Putamen (tissue), 1 donor: ENCODE measurements at places on chromosomes 1 and 21.
A peak's percentile ranks its signal among the peaks of the same experiment; 100 is the strongest.

GRCh38 chr1:87202922-87203655, 125.6 kb upstream of the LMO4 start:
- no peak for DNase-seq

GRCh38 chr1:8629241-8630091, 188.0 kb downstream of the RERE start:
- DNase-seq, result peak; percentile 60

GRCh38 chr1:32998064-32998463, 33.5 kb upstream of the RNF19B start:
- no peak for DNase-seq

DNA sequence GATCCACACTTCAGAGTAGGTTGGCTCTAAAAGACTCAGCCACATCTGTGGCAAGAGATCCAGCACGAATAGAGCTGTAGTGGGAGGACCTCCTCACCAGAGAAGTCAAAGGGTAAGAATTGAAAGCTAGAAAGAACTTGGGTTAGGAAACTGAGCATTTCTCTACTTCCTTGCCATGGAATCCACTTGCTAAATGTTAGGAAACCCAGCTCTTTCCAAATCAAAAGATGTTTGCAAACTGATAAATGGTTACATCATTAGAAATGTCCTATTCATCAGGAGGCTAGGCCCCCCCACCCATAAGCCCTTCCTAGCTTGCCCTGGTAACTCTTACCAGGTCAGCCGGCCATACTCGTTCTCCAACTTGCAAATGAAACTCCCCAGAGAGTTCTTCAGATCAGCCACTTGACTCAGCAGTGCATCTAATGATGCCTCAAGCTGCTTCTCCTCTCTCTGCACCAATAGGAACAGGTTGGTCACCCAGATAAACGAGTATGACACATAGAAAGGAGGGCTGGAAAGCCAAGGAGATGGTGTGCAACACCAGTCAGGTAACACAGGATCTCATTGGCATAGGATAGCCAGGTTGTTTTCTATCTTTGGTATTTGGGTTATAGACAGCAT, 1.5 kb downstream of the MED8 start:
- DNase-seq, result no peak

DNA sequence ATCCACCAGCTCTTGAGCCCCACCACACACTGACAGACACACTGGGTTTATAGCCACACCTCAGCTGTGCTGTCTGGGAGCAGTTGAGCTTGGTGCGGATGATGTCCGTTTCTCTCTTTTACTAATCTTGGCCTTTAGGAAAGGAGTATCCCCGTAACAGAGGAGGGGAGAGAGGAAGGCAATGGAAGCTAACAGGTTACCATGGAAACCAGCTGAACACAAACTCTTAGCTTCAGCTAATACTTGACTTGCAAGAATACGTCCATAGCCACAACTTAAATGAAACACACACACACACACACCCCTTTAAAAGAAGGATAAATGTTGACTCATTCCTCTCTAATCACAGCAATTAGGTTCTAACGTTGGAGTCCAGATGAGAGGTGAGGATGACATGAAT, 28.0 kb upstream of the LRRN2 start:
- no peak for DNase-seq

- no peak for DNase-seq
Observed at GRCh38 chr1:12433323-12434053, 184.5 kb downstream of the DHRS3 start.

GRCh38 chr1:150650193-150650592, 20.8 kb upstream of the ENSA start:
- no peak for DNase-seq

DNA sequence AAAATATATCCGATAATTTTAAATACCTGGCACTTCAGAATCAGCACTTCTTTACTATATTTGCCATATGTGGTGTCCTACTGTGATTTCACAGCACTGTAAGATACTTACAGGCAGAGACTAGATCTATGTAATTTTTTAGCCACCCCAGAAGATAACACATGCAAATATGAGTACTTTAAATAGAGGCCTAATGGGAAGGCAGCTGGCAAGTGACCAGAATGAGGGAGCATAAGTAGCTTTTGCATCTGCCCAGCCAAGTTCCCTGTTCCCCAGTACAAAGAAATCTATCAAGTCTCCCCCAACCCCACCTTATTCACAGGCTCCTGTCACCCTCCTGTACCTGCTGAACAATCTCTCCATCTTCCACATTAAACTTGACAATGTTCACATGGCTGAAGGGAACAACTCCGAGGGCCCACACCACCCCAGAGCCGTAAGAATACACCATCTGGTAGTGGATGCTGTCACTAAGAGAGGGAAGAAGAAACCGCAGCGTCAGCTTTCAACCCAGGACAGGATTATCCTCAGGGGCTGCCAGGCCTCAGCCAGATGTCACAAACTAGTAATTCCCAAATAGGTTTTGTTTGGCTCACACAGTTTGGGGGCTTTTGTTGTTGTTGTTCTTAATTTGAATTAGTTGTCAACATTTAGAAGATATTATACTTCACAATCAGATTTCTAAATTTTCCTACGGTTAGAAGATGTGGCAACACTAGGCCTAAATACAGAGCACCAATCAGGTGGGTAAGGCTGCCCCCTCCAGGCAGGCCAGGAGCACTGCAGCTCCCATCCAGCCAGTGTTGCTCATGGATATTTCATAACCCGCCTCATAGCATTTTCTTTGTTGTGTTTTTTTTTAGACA, 10.4 kb downstream of the EMC1 start:
- DNase-seq, result peak; percentile 44

- no peak for DNase-seq
Observed at GRCh38 chr1:41217441-41217840, 24.7 kb downstream of the SCMH1 start.

DNA sequence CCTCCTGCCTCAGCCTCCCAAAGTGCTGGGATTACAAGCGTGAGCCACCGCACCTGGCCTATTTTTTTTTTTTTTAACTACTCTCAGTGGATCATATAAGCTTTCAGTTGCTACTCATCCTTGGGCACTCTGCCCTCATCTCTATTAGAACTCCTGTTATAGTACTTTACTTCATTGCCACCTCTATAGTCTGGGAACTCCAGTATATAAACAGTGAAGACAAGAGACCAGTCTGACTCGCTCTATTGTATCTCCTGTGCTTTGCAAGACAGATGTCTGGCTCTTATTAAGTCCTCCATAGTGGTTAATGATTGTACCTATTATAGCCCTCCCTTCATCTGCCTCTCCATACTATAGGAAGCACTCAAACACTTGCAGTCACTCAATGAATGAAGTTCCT, 15.1 kb downstream of the KHDRBS1 start:
- DNase-seq, result no peak

DNA sequence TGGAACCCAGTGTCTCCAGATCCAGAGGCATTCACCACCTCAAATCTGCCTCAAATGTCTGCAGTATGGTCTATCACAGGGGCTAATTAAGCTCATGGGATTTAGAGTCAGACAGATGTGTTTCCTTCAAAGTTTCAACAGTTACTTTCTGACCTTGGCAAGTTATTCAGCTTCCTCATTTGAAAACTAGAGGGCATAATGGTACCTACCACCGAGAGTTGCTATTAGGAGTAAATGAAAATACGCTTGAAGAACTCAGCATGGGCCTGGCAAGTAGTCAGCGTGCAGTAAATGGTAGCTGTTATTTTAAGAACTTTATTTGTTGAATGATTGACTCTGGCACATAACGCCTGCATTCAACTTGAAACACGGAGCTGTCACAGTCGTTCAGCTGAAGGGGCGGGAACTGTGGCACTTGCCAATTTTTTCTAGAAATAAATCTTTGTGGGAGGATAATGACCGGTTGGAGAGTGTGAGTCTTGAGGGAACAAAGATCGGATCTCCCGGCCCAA, 1.2 kb upstream of the CAP1 start:
- DNase-seq, result peak; percentile 74

GRCh38 chr1:27601771-27602461, 2.0 kb downstream of the AHDC1 start:
- no peak for DNase-seq

GRCh38 chr1:245133995-245134715, 20.6 kb upstream of the KIF26B start:
- no peak for DNase-seq

DNA sequence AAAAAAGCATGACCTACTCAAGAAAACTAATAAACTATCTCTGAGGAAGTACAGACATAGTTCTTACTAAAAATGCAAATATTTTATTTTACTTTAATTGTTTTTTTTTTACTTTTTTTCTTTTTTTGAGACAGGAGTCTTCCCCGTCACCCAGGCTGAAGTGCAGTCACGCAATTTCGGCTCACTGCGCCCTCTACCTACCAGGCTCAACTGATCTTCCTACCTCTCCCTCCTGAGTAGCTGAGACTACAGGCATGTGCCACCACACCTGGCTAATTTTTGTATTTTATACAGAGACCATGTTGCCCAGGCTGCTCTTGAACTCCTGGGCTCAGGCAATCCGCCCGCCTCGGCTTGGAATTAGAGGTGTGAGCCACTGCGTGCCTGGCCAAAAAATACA, 1263.1 kb downstream of the KCNT2 start:
- DNase-seq, result no peak

DNA sequence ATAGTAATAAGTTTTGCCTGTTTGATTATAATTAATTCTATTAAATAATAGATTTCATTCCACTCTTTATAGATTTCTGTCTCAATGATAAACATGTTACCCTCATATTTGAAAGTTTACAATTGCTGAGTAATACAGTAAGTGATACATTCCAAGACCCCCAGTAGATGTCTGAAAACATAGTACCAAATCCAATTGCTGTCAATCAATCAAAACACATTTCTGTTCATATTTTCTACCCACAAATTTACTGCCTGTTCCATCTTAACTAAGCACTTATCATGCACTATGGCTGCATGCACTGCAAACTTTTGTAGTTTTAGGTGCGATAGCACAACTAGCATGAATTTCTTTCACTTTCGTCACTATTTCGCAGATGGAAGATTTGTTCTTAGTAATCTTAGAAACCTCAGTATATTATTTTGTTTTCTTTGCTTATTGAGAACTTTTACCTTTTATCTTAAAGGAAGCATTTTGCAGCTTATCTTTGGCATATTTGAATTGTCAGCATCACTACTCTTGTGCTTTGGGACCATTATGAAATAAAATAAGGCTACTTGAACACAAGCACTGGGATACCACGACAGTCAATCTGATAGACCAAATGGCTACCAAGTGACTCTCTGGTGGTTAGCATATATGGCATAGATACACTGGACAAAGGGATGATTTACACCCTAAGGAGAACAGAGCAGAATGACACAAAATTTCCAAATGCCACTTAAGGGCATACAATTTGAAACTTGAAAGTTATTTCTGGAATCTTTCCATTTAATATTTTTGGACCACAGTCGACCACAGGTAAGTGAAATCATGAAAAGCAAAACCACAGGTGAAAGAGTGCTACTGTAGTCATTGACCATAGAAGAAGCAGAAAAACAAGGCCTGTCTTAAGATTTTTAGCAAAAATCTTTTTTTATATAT, 67.6 kb downstream of the RGS13 start:
- DNase-seq, result no peak

- no peak for DNase-seq
Observed at GRCh38 chr1:21594501-21594900, 74.7 kb downstream of the RAP1GAP start.

DNA sequence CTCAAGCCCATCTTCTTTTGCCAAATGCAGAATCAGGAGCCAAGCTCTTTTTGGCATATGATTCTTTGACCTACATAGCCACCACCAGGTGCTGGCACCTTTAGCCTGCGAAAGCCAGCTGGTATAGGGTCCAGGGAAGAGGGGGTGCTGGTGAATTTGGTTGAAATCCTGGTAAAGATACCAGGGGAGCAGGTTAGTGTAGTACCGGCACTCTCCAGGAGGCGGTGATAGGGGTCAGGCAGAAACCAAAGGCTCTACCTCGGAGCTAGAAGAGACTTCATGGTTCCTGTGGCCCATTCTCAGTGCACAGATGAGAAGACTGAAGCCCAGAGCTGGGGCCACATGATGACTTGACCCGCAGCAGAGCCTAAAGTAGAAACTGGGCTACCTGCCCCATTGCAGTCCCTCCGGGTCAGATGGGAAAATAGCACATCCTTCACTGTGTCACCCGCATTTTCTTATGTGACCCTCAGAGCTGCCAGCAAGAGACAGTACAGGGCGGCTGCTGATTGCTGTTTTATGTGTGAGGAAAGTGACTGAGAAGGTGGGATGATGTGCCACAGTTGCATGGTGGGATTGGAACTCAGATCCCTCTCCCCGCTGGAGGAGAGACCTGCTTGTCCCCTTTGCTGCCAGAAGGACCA, 36.0 kb upstream of the IL19 start:
- no peak for DNase-seq

GRCh38 chr1:240946926-240947325, 335.0 kb upstream of the GREM2 start:
- DNase-seq, result no peak
